ENCODE measurements at places on chromosomes 16 and 17.

DNA sequence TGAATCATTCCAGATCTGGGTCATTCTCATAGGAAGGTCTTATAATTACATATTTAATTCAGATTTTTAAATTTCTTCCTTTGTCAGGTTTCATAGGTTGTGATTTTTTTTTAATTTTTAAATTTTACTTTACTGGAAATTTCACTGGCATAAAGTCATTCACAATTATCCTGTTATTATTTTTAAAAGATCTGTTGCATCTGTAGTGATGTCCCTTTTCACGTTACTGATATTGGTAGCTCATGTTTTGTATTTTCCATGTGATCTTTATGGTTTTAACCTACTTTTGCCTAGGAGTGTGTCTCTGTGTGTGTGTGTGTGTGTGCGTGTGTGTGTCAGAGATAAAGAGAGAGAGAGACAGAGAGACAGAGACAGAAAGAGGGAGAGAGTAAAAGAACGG is 216.6 kb upstream of the KCNJ16 start:
- DNase-seq = no peak

DNA sequence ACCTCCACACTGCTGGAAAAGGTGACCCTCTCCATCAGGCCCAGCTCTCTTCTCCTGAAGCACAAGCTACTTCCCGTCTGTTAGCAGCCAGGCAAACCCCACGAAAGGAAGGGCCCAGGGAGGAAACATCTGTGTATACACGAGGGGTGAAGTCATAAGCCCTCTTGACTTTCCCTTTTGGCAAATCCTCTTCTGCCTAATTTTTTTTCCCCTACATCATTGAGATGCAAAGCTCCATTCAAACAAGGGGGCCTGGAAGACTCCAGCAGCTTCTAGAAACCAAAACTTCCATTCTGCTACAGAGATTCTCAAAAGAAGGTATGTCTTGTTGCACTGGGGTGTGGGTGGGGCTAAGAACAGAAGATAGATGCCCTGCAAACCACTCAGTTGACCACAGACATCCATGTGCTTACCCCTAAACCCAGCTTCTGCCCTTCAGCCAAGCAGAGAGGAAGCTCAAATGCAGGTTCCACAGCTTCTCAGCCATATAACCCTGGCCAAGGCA is 145.6 kb upstream of the RCVRN start:
- no peak for DNase-seq

DNA sequence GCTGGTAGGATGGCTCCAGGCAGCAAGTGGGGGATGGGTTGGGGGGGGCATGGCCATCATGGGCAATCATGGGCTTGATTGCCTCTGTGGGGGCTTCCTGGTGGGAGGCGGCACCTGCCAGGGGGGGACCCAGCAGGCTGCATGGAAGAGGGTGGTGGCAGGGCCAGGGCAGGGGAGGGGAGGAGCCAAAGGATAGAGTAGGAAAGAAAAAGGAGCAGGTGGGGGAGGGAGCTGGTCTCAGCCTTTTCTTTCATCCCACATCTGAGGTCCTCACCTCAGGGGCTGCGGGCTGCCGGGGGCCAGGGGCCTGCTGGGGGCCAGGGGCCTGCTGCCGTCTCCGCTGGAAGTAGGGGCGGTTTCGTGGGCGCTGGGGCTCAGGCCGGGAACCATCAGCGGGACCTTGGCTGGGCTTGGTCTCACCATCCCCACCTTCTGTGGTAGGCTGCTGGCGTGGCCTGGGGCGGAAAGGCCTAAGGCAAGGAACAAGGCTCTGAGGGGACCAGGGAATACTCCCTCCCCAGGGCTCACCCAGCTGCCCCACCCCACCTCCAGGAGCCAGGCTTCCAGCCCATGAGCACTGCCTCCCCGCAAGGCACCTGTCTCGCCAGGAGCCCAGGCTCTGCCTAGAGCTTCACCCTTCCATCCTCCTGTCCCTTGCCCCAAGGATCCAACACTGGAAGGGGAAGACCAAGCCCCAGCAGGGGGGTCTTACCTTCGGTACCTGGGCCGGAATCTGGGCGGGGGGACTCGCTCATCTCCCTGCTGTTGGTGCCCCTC is 5.0 kb downstream of the YBX2 start:
- DNase-seq = no peak

DNA sequence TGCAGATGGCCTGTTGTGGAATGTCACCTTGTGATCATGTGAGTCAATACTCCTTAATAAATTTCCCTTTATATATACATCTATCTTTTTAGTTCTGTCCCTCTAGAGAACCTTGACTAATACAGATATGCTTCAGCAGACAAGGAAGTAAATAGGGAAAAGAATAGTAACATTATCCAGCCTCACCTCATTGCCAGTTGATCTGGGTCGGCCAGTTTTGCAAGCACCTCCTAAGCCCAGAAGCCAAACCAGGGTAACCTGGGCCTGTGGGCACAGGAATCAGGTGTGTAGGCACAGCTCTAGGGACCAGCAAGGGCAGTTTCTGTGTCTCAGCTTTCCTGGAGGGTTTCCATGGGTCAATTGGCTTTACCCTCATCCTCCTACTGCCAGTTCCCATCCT is 11.9 kb upstream of the CCL17 start:
- no peak for DNase-seq

DNA sequence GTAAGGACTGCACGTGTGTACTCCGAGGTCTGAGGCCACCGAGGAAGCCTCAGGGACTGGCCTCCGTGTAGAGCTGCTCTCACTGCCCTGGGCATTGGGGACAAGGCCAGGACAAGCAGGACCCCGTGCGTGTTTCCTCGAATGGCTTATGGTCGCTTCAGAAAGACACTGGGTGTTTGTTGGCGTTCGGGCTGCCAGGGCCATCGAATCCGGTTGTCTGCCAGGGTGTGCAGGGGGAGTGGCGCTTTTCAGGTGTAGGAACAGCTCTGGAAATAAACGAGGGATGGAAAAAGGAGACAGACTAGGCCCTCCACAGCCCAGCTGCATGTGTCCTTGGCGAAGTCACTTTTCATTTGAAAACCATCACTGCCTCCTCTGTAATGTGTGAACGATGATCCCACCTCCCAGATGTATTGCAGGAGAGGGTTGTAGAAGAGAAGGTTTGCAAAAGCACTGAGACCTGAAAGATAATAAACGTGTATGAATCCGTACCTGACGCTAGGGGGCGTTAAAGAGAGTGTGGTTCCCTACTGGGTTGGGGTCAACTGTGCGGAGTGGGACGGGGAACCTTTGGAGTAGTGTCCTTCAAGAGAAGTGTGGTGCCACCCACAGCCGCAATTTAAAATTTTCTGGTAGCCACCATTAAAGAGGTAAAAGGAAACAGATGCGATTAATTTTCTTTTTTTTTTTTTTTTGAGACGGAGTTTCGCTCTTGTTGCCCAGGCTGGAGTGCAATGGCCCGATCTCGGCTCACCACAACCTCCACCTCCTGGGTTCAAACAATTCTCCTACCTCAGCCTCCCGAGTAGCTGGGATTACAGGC is 2.1 kb upstream of the ZSCAN10 start:
- DNase-seq = no peak

DNA sequence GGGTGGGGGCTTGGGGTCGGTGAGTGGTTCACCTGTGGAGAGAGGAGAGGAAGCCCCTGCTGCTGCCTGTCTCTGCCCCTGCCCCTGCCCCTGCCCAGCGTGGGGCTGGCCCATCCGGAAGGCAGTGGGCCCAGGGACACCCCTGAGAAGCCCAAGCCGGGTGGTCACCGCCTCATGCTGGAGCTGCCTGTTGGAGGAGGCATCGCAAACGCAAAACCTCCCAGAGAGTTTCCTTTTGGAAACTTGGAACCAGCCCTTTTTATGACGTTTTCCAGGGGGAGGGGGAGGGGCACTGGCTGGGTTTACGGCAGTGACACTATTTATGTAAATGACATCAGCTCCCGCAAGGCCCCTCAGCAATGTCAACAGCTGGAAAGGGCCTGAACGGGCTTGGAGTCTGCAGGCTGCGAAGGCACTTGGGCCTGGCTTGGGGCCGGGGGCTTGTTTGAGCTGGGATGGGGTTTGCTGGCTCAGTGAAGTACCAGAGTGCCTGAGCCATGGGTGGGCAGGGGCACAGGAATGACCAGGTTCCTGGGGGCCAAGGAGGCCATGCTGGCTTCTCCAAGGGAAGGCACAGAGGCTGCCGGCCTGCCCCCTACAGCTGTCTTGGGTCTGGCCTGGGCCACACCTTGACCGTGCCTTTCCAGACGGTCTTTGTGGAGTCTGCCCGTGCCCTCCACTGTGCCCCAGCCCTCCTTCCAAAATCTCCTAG is 219.5 kb downstream of the NTN1 start:
- no peak for DNase-seq

GRCh38 chr16:72913551-72913950 is 134.4 kb downstream of the ZFHX3 start:
- no peak for DNase-seq

DNA sequence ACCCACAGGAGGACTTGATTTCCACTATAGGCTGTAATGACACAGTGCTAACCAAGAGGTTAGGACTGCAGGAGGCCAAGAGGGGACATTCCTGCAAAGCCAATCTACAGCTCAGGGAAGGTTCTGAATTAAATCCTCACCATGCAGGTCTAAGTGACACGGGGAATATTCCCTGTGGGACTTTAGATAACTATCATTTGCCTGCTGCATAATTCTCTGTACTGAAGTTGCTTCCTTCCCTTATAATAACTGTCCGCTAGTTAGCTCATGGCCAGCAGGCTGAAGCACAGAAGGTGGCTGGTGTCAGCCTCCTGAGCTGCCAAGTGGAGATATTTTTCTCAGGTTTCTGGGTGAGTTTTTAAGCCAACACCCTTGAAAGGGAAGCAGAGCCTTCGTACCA is 74.6 kb upstream of the SOX9 start:
- DNase-seq = no peak

GRCh38 chr16:60166-60565 is 6.5 kb downstream of the SNRNP25 start:
- DNase-seq = no peak

DNA sequence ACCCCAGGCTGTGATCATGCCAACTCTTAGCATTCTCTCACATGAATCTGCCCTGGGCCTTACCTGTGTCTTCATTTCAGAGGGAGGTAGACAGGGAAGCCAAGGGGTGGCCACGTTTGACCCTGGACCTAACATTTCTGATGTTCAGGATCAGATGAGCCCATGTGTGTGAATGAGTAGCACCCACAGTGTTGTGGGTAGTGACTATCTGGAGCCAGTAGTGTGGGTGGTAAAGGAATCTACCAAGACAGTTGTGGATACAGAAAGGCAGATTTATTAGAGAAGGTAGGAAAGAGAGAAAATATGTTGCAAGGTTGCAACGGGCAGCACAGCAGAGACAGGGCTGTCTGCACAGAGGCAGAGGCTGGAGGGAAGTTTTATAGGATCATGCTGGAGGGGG is 60.5 kb downstream of the TK2 start:
- no peak for DNase-seq

DNA sequence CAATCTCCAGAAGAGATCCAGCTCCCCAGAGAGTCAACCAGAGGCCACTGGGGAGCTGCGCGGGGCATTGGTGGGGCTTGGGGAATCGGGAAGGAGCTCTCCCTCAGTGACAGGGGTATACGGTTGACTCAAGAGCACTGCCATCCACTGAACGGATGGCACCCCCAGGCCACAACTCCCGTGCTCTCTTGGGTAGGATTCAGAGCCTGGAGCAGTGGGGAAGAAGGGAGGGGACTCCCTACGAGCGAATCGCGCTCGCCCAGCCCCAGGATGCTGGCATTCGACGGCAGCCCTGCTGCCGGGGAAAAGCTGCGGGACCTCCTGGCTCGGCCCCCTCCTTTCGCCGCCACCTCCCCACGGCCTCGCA is 473 bp upstream of the TPPP3 start:
- no peak for DNase-seq

GRCh38 chr16:20901436-20902112 is 1.0 kb downstream of the LYRM1 start:
- DNase-seq = no peak

DNA sequence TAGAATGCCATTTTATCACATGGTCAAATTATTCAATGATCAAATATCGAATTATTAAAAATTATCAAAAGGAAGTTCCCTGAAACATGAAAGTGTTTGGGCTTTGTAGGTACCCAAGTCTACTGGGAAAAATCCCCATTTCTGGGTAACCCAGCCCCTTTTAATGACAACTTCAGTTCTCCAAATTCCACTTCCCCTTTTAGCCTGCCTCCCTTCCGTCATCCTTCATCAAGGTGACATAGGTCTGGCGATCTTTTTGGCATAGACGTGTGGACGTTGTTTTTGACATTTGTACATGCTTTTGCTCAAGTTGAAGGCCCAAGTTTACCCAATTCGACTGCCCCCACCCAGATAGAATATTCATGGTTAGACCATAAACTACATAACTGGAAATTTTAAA is 660.9 kb downstream of the MAF start:
- DNase-seq = no peak

- DNase-seq = no peak
These were observed 40.1 kb downstream of the NT5M start for GRCh38 chr17:17343160-17343735.

DNA sequence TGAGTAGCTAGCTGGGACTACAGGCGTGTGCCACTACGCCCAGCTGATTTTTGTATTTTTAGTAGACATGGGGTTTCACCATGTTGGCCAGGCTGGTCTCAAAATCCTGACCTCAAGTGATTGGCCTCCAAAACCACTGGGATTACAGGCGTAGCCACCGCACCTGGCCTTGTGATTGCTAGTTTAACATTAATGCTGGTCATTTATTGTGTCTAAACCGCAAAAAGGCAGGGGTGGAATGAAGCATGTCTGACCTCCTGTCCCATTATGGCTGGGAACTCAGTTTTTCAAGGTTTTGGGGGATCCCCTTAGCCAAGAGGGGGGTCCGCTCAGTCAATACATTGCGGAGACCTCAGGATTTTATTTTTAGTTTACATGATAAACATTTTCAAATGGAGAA is 10.7 kb upstream of the CNGB1 start:
- no peak for DNase-seq

- DNase-seq = no peak
These were observed 55.7 kb upstream of the CACNG5 start for GRCh38 chr17:66779237-66779606.

GRCh38 chr17:74116087-74116717 is 87.3 kb upstream of the RPL38 start:
- no peak for DNase-seq

GRCh38 chr16:85360323-85361277 is 248.3 kb upstream of the CIBAR2 start:
- DNase-seq = no peak

- DNase-seq = no peak
These were observed 257.3 kb upstream of the SALL1 start for GRCh38 chr16:51408357-51408756.

DNA sequence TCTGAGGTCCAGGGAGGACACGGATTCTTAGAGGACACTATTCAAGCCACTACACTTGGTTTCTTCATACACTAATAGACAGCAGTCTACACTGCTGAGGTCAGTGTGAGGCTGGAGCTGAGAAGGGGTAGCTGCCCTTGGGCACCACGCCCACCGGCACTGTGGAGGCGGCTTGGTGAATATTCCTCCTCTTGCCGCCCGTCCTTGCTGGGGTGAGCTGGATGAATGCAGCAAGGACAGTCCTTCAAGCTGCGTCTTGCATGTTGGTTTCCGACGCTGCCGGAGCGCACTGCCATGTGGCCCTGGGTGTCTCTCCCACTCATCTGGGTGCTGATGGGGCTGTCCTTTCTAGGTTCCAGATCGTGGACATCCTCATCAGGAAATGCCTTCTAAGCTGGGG is 2.6 kb downstream of the ZNF205 start:
- DNase-seq = no peak
